ENCODE measurements at places on chromosomes 12 and 14.

DNA sequence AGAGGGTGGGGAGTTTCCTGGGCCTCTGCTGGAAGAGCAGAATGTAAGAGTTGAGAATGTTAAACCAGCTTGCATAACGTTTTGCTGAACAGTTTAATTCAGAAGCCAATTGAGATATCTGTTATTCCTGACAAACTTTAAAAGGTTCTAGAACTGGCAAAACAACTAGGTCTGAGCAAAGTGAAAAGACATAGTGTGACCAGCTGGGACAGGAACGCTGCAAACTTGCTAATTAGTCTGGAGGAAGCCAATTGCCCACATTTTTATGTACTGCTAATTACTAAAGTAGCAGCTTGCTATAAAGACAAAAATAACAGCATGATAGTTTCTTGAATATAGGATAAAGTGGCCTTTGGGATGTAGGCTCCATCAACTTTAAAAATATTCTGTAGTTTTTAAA is 704.9 kb downstream of the NRXN3 start:
- DNase-seq, result no peak

- peak; percentile 76 for DNase-seq
These were observed 370.6 kb upstream of the PRICKLE1 start for GRCh38 chr12:42960087-42960527.

DNA sequence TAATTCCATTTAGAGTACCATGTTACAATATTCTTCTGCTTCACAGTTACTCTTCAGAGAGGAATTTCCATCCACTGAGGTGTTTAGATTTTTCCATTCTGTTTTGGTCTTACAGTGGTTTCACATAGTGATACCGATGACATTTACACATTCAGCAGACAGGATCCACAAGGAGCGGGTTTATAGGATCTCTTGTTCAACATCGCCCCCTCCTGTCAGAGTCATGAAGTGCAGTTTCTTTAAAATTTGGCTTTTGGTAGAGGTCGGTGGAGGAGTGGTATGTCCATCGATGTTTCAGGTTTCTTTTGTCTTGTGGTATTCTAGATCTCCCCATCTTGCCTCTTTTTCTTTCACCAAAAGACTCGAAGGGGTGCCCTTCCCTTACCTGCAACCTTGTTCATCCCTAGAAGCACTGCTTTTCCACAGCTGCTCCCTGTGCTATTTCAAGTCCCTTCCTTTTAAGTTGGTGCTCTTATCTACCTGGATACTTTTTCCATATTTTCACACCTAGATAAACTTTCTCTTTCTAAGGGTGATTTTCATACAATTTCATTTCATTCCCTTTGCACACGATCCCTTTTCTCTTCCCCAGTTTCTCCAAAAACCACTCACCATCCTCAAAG is 181.3 kb downstream of the ITPR2 start:
- DNase-seq, result peak; percentile 78

GRCh38 chr14:70830998-70831781 is 21.9 kb upstream of the MAP3K9 start:
- no peak for DNase-seq

GRCh38 chr14:105315211-105315721 is 718 bp downstream of the PACS2 start:
- peak; percentile 33 for DNase-seq

- DNase-seq, result no peak
These were observed 41.3 kb downstream of the NCOR2 start for GRCh38 chr12:124525927-124526692.

DNA sequence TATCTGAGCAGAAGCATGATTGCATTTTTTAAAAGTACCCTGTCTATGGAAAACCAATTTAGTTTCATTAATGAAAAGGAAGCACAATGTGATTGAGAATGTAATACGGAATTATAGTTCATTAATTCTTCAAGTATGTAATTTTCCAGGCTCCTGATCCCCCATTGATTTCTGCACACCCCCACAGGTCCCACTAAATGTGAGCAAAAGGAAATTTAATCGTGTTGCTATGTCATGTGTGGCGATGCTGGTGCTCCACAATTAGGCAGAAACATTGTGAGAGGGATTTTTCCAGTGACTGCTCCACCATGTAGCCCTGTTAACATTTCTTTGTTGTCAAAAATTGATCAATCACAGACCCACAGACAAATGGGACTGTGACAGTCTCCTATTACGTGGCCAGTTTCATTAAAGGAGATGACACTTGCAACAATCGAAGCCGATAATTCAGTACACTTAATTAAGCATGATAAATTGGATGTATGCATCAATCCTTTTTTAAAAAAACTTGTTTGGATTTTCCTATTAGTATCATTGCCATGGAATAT is 306.0 kb downstream of the NELL2 start:
- no peak for DNase-seq

- no peak for DNase-seq
These were observed 52.3 kb downstream of the SYNE3 start for GRCh38 chr14:95464103-95464502.

GRCh38 chr14:51095854-51096823 is 1.2 kb upstream of the TRIM9 start:
- DNase-seq, result peak; percentile 59

DNA sequence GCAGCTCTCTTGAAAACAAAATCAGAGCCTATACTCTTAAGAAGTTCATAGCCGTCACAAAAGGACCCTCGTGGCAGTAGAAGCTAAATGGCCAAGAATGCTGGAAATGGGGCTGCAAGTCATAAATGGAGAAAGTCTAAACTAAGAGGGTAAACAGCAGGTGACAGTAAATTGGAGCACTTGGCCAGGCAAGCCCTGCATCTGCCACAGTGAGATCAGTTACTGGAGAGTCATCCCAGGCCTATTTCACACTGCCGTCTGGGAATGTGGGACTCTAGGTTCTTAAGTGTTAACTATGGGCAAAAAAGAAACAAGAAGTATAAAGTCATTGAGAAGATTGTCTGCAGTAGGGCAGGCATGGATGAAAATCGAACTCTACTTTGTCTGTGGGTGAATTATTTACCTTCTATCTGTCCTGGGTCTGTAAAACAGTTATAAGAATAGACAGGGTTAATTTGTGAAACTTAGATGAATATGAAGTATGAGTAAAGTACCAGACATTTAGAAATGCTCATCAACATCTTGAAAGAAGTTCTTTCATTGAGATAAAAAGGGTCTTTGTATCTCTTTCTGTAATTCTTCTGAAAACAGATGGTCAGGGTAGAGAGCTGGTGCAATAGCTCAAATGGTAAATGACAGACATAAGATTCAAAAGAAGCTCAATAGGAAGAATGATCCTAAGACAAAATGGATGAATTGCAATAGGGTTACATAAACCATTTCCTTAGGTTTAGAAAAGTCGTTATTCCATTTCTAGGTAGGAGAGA is 792.5 kb downstream of the DIO2 start:
- no peak for DNase-seq

DNA sequence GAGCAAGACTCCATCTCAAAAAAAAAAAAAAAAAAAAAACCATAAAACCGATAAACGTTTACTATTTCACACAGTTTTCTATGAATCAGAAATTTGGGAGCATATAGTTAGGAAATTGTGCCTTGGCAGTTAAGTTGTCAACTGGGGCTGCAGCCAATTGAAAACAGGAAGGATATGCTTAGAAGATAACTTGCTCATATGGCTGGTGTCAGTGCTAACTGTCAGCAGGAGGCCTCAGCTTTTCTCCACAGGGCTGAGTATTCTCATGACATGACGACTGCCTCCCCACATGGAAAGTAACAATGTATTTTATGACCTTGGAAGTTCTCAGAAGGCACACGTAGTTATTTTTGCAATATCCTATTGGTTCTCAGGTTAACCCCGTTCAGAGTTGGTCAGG is 29.6 kb upstream of the OR5AU1 start:
- DNase-seq, result no peak

DNA sequence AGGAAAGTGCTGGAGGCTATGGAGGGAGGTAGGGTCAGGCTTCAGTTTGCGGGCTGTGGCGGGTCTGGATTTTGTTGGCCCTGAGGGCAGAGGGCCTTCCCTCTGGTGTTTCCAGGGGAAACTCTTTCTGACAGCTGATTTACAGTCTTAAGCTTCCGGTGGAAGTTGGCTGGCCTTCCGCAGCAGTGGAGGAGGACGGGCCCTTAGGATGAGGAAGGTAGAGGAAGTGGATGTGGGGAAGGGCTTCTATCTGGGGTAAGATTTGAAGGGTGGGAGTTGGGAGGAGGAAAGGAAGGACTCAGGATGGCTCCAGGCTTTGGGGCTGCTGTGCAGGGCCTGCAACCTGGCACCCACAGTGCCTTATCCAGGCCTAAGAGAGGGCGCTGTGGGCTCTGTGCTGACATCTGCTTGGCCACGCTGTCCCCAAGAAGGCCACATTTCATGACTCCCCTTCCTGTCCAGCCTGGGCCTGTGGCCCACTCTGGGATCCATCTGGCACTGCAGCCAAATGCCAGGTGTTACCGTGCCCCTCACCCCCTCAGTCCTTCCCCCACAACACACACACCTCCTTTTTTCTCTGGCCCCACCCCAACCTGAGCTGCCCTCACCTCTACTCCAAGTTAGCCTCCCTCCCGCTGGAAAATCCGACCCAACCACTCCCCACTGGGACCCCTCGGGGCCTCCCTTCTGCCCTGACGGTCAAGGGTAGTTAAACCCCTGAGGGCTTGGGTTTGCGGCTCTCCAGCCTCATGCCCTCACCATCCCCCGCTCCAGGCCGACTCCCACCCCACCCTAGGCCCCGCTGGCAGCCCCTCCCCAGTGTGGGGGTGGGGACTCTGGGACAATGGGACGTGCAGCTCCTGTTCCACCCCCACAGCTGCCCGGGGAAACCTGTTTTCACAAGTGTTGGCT is 7.7 kb upstream of the PPP1R13B start:
- DNase-seq, result no peak

- peak; percentile 56 for DNase-seq
These were observed 52.9 kb downstream of the PPP4R4 start for GRCh38 chr14:94227029-94227428.

- no peak for DNase-seq
These were observed 31.1 kb downstream of the PITPNM2 start for GRCh38 chr12:123119808-123120207.

DNA sequence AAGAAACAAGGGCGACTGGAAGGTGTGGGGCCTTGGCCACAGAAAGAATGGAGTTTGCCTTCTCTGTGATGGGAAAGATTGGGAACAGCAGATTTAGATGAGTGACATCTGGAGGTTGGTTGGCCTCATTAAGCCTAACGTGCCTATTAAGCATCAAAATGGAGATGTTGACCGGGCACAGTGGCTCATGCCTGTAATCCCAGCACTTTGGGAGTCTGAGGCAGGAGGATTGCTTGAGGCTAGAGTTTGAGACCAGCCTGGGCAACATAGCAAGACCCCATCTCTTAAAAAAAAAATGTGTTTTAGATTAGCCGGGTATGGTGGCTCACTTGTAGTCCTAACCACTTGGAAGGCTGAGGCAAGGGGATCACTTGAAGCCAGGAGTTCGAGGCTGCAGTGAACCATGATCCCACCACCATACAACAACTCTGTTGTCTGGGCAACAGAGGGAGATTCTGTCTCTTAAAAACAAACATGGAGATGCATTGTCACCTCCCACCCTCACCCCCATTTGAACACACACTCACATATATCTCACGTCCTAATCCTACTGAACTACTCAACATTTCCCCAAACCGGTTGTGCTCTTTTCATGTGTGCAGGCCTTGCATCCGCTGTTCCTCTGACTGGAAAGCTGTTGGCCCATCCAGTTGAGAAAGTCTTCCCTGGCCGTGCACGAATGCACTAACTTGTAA is 172.1 kb downstream of the ETV6 start:
- DNase-seq, result no peak

DNA sequence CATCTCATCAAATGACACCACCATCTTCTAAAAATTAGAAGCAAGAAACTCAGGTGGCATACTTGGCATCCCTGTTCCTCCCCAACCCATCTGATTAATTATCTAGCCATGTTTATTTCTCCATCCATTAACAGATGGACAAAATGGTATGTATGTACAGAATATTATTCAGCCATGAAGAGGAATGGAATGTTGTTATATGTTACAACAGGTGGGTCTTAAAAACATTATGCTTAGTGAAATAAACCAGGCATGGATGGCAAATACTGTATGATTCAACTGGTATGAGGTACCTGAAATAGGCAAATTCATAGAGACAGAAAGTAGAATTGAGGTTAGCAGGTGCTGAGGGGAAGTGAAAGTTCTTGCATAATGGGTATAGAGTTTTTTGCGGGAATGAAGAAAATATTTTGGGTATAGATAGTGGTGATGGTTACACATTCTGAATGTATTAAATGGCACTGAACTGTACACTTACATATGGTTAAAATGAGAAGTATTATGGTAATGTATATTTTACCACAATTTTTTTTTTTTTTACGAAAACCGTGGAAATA is 17.5 kb downstream of the YY1 start:
- no peak for DNase-seq

DNA sequence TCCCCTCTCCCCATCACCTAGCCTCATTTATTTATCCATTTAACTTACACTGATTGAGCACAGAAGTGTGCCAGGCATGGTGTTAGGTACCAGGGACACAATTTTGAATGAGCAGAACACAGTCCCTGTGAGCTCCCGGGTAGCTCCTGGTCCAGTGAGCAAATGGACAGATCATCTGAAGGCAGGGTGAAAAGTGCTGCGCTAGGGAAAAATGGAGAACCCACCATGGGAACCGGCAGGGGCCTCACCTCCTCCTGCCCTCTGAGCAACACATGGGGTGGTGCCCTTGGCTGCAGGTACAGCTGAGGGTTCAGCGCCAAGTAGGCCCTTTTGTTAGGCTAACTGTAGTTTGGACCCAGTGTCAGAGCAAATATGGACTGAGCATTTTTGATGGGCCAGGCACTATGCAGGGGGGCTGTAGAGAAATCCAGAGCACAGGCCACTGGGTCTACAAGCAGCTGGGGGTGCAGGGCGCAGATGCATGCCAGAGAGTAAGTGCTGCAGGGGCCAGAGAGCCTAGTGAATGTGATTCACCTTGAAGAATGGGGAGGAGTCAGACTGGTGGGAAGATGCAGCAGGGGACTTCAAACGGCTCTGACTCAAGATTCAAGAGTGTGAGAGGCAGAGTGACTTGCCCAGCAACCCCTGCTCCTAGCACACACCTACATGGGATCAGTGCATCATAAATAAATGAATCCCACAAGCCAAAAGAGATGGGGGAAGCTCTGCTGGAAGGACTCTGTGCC is 28.2 kb downstream of the LTBP2 start:
- DNase-seq, result peak; percentile 93

DNA sequence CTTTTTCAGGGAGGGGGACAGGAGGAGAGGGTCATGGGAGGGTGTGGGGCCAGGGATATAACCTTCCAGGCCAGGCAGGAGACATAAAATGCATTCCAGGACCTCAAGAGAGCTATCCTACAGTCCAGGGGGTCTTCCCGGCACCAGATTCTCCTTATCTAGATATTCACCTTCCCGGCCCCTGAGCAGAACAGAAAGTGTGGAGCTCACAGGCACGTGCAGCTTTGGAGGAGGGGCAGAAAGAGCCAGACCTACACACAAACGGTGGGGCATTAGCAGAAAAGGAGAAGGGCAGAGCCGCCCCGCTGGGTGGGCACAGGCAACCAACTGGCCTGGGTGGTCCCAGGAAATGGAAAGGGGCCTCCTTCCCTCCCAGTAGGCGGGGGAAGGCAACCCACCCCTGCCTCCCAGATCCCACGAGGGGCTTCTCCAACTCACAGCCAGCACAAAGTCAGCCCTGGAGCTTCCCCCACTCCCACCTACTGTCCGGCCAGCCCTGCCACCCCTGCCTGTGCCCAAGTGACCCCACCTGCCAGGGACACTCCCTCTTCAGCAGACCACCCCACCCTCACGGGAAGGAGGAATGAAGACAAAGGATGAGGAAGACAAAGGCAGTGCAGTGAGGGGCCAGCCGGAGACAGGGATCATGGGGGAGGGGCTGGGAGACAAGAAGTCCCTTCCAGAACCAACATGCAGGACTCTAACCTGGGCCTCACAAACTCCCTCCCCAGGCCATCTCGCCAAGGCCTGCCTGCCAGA is 33.3 kb downstream of the CCDC85C start:
- DNase-seq, result no peak

- DNase-seq, result peak; percentile 73
These were observed 106.3 kb downstream of the SPTSSA start for GRCh38 chr14:34355584-34356263.

All from fibroblast of lung (primary cell).